ENCODE measurements at places on chromosomes 3 and 15. TPM values are rescaled to one million over a fixed set of nuclear protein-coding genes. Genes with fewer than 3 reads are reported as not detected.

DNA sequence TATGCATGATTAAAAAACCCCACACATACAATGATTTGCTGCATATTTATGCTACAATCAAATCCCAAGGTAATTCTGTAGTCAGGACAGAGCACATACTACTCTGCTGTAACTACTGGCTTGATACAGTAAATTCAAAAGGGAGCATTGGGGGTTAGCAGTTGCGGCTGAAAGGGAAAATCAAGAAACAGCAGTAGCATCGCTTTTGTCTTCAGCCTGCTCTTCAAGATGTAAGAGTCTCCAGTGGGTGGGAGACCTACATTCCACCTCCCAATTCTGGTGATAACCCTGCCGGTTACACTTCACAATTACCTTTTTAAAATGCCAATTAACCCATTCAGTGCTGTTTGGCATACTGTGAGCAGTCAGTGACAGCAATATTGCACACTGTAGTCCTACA lies 259.4 kb downstream of the NR2F2 start:
- DNase-seq, result no peak

- DNase-seq, result no peak
Observed at GRCh38 chr15:29773816-29774215, 48.5 kb downstream of the TJP1 start.

DNA sequence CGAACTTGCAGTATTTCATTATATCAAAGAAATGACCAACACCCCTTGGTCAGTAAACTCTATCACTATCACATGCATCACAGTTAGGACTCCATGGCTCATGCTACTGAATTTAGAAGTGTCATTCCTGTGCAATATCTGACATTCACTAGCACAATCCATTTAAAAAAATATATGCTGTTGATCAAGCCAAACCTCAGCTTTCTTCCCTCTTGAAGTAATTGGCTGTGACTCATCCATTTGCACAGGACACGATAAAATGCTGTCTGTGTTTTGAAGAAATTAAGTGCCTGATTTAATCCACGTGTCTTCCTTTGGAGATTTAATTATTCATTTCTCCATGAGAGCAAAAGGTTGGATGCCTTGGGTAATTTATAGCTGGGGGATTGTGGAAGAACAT lies 38.9 kb downstream of the CPNE4 start:
- DNase-seq, result no peak

MASP1 gene
- polyA plus RNA-seq, result 10.4 TPM

- DNase-seq, result no peak
Observed at GRCh38 chr3:128473180-128473519, 6.5 kb upstream of the DNAJB8 start.

GRIP2 gene
- polyA plus RNA-seq, result 1.2 TPM

MED12L gene
- 2.6 TPM for polyA plus RNA-seq

CMC1 gene
- 32.1 TPM for polyA plus RNA-seq

- no peak for DNase-seq
Observed at GRCh38 chr3:116815831-116816588, 106.4 kb downstream of the TUSC7 start.
